ENCODE measurements at places on chromosomes 1 and 21.

- DNase-seq: peak; percentile 19
Measured at GRCh38 chr1:154170547-154171222, 15.8 kb upstream of the NUP210L start.

- DNase-seq: no peak
Measured at GRCh38 chr1:43526002-43526401, 4.7 kb upstream of the PTPRF start.

DNA sequence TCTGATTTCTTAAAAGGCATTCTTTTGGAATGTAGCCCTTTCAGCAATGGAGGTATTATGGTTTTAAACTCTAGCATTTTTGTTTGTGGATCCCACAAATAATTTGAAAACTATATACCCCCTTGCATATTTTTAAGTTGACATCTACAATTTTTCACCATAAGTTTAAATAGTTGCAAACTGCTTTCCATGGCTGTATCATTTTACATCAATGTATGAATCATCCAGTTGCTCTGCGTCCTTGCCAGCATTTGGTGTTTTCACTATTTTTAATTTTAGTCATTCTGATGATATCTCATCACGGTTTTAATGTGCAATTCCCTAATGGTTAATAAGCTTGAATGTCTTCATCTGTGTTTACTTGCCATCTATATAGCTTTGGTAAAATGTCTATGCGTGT lies 20.7 kb downstream of the DIPK1A start:
- no peak for DNase-seq

GRCh38 chr1:52867087-52867863 lies 24.7 kb downstream of the ZYG11A start:
- DNase-seq: no peak

GRCh38 chr1:24451746-24452145 lies 36.1 kb downstream of the NIPAL3 start:
- DNase-seq: no peak

DNA sequence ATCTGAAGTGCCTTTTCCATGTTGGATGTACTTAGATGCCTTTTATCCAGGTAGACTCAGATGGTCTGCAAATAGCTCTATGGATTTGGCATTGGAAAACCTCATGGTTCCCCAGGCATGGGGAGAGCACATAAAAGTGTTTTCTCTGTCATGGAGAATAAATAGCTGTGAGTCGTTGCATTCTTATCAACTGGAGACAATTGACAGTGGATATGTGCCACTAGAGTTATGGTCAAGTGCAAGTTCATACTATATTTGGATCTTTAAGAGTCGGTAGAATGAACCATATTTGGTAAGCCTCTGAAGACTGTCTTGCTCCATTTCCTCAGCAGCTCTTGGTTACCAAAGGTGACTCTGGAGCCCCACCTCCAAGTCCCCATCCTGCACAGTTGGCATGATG lies 83.7 kb downstream of the ROR1 start:
- no peak for DNase-seq

DNA sequence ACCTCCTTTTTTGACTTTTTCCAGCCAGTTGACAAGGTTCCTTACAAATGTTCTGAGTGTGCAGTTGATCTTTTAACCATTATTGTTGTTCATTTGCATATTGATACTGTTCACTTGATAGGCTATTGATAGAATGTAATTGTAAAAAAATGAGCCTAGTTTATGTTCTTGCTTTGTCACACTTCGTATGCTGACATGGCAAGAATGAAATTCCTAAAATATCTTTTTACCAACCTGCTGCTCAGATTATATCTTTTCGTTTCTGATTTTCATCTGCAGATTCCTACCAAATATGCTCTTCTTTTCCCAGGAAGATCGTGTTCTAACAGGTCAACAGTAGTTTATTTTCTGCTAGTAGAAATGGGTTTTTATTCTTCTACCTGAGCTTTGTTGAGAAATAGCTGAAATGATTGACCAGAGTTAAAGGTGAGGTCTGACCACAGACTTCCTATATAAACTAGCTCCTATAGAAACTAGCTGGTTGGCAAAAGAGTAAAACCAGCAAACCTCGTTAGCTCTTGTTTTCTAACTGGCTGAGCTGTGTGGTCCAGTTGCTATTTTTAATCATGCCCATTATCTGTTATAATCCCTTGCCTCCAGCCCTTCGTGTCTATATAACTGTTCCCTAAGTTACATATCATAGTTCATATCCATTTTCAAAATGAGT lies 174.8 kb downstream of the HS2ST1 start:
- no peak for DNase-seq

- DNase-seq: no peak
Measured at GRCh38 chr1:220813013-220813412, 26.3 kb downstream of the MTARC1 start.

- DNase-seq: no peak
Measured at GRCh38 chr1:68132426-68133130, 82.2 kb upstream of the DIRAS3 start.

DNA sequence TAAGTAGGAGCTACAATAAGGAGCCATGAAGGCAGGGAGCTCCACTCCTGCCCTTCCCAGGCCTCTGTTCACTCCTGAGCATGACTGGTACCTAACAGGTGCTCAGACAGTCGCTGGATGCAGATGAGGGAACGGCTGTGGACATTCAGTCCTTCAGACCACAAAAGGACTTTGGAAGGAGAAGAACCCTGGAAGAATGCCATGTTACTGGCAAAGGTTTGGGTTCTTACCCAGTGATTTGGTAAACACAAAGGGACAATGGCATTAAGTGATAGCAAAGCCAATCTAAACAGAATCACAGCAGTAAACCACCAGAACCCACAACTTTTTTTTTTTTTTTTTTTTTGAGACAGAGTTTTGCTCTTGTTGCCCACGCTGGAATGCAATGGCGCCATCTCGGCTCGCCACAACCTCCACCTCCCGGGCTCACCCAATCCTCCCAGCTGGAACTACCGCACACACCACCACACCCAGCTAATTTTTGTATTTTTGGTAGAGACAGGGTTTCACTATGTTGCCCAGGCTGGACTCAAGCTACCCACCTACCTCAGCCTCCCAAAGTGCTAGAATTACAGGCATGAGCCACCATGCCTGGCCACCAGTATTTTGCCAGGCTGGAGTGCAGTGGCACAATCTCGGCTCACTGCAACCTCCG lies 7.5 kb upstream of the CBR3 start:
- DNase-seq: no peak

DNA sequence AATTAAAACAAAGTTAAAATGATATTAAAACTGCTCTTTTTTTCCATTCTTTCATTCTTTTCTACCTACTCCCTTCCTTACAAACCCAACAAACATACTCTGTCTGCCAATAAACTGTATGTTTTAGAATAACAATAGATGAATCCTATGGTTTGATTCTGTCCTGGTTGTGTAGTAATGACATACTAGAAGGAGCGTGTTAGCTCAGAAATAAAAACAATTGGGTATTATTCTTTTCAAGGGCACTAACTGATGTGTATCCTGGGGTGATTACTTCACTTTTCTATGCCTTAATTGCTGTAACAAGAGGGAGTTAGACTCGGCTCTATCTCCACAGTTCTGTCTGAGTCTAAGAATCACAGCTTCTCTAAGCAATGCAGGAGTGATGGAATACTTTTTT lies 194.4 kb downstream of the GIPC2 start:
- no peak for DNase-seq

GRCh38 chr1:168135116-168135920 lies 1.4 kb downstream of the GPR161 start:
- DNase-seq: no peak
